ENCODE measurements at places on chromosomes 5 and 9.

GRCh38 chr9:119044806-119045205 lies 324.4 kb downstream of the BRINP1 start:
- no peak for DNase-seq

DNA sequence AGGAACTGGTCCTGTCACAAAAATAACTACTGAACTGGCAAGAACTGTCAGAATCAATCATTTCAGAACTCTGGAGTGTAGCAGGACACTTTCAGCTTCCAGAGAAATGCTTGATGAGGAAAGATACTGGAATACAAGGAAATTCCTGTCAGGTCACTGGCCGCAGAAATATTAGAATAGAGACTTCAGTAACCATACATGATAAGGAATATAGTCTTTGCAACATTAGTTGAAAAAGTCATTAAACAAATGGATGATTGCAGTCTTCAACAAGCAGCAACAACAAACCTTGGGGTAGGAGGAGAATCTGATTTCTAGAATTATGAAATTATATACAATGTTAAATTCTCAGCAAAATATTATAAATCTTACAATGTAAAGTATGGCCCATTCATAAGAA lies 88.2 kb downstream of the CCDC192 start:
- DNase-seq: no peak

DNA sequence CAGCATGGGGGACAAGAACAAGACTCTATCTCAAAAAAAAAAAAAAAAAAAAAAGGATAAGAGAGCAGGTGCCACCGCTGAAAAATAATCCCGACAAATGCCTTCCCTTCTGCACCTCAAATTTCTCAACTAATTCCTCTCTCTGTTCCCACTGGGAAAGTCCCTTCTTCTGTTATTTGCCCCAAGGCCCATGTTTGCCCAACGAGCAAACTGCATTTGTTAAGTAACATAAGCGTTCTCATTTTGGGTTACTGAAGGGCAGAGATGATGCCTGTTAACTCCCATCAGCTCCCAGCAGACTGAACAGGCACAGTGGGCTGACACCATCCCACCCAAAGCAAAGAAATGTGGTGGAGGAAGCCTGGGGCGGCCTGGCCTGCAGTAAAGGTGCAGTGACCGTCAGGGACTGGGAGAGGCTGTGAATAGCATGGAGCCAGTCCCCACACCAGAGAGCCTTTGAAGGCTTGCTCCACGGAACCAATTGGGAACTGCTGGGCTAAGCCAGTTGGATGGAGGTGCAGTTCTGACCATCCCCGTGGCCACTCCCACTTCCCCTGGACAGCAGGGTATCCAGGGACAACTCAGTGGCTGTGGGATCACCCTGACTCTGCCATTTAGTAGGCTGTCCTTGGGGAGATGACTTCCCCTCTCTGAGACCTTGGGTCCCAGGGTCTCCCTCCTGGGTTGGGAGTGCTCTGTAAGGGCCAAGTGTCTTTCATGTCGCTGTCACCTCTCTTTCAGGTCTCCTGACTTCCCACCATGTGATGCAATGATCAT lies 149.7 kb upstream of the IER5L start:
- no peak for DNase-seq

GRCh38 chr9:12230708-12231107 lies 462.5 kb upstream of the TYRP1 start:
- DNase-seq: no peak

- no peak for DNase-seq
Observed at GRCh38 chr9:129946246-129946995, 96.6 kb downstream of the FNBP1 start.

GRCh38 chr5:65971643-65972042 lies 45.3 kb downstream of the ERBIN start:
- DNase-seq: no peak

DNA sequence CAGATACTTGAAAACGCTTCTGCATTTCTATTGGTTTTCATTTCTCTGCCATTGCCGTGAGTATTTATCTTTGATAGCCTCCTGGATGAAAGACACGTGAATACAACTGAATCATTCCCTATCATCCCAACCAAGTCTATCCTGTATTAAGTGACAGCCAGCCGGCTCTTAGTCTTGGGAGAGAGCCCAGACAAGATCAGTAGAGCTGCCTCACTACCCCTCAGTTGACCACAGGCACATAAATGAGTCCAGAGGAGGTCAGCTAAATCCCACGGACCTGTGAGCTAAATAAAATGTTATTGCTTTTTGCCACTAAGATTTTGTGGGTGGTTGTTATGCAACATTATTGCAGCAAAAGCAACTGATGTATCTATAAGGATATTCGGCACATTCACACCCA lies 639.0 kb upstream of the ACO1 start:
- no peak for DNase-seq

DNA sequence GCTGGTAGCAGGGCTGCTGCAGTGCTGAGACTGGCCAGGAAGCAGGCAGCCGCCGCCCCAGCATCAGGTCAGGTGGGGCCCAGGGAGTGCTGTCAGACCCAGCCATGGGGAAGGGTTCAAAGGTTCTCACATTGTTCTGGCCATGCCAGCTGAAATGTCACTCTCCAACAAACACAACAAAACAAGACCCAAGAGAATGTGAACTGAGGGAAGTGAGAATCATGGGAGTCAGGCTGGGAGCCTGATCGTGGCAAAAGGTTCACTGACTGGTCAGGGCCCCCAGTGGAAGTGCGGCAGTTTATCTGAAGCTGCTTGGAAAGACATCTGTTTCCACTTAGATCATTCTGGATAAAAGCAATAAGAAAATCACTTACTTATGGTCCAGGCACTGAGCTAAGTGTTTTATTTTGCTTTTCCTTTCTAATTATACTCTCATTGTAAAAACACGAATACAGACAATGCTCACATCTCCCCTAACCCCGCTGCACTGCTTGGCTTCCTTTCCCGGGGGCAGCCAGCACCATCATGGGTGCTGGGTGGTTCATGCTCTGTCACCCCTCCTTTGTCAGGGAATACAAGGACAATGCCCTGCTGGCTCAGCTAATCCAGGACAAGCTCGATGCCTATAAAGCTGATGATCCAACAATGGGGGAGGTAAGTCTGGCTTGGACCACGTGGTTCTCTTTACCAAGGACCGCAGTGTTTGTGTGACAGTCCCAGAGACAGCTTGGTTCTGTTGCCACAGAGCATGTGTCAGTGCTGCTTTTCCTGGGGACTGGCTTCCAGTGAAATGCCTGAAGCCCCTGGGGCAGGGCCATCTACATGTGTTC lies 41.9 kb upstream of the CFAP157 start:
- DNase-seq: no peak

DNA sequence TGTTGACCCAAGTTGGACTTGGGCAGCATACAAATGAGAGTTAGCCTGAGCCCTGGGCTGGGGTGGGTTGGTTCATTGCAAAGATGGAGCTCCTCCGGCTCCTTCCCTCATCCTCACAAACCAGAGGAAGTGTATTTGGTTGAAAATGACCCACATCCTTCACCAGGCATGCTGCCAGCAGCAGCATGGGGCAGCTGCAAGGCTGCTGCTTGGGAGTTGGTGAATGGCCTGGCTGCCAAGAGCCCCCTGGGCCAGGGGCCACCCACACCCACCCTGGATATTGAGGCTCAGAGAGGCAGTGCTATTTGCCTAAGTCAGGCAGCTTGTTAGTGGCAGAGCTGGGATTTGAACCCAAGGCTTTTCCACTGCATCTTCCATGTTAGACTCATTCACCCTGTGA lies 29.5 kb downstream of the PPARGC1B start:
- no peak for DNase-seq

GRCh38 chr5:95172659-95173058 lies 112.2 kb downstream of the MCTP1 start:
- DNase-seq: no peak

DNA sequence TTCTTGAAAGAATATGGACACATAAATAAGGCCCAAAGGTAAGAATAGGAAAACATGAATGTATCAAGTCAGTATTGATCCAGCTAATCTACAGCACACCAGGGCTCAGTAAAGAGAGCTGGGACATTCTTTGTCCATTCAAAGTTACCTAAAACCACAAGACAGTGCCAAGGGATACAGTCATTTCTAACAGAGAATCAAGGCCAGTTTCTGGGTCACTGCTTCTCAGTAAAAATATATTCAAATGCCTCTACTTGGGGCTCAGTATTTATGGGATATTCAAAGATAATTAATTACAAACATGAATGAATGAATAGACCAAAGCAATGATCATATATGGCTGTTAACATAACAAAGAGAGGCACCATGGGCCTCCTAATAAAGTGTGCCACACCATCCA lies 34.9 kb downstream of the MTMR12 start:
- no peak for DNase-seq

GRCh38 chr5:170292179-170293104 lies 5.1 kb downstream of the LCP2 start:
- DNase-seq: no peak

GRCh38 chr5:172834415-172835289 lies 601 bp downstream of the ERGIC1 start:
- DNase-seq: peak; percentile 17

DNA sequence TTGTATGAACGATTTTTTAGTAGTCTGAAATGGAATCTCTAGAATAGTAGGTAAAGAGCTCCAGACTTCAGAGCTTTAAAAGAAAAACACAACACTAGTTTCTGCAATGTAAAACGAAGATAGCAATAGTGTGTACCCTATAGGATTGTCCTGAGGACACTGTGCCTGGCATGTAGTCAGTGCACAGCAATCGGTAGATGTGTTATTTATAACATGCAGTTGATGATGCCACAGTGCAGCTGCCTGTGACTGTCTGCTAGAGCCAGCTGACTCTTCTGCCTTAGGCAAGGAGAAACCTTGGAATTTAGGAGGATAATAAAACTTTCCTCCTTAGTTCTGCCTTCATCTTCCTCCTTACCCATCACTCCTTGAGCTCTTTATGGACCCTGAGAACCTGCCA lies 27.7 kb upstream of the TMOD1 start:
- no peak for DNase-seq

DNA sequence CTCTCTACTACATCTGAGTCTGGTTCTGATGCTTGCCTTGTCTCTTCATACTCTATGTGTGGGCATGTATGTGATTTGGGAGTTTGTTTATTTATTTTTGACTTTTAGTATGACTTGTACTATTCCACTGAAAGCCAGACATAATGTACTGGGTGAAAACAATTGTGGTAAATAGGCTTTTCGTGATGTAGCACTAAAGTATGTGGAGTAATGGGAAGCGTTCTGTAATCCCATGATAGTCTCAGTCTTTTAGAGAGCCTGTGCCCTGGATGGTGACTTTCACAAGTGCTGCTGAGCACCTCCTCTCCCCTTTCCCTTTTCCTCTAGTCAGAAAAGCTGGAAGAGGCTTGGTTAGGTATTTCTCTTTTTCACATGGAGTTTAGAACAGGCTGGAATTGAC lies 85.8 kb upstream of the S1PR3 start:
- DNase-seq: no peak

- DNase-seq: no peak
Observed at GRCh38 chr9:93953496-93954433, 1.4 kb downstream of the BARX1 start.

- DNase-seq: no peak
Observed at GRCh38 chr5:157959370-157959769, 100.4 kb upstream of the CLINT1 start.

DNA sequence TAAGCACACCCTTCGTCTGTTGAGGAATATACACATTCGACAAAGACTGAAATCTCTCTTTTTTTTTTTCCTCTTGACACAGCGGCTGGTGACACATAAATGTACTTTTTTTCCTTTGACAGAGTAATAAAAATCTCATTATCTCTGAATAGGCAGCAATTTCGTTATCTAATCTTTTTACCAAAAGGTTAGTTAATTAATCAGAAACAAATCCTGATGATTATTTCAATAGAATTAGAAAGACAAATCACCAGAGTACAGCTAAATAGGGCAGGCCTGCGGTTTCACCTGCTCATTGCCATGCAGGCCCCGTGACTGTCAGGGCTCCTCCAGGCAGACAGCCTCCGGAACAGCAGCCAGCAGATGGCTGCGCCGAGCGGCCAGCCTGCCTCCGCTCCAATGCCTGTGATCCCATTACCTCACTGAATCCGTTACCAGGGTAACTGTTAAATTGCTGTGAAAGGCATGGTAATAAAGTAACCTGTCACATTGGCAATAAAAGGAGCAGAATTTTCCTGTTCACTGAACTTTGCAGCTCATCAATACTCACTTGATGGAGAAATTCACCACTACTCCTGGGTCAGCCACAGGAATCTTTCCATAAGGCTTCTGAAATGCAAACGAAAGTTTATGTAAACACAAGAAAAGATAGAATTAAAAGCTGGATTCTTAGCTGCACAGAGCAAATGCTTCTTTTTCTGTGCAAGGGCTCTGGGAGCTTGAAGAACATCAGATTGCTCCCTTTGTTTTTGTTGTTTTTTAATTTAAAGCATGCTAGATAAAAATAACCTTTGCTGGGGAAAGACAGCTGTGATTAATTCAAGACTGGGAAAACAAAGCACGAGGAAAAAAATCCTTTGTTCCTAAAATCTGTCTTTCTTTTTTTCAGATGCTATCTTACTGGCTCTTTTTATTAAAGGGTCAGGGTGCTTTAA lies 666.4 kb upstream of the ZNF608 start:
- no peak for DNase-seq

GRCh38 chr9:90942555-90942954 lies 140.9 kb downstream of the SYK start:
- DNase-seq: no peak

GRCh38 chr9:5947912-5948311 lies 57.2 kb downstream of the MLANA start:
- DNase-seq: no peak

- DNase-seq: no peak
Observed at GRCh38 chr9:15272377-15272928, 34.6 kb downstream of the TTC39B start.

GRCh38 chr9:76403352-76403751 lies 9.1 kb upstream of the RFK start:
- DNase-seq: peak; percentile 83

DNA sequence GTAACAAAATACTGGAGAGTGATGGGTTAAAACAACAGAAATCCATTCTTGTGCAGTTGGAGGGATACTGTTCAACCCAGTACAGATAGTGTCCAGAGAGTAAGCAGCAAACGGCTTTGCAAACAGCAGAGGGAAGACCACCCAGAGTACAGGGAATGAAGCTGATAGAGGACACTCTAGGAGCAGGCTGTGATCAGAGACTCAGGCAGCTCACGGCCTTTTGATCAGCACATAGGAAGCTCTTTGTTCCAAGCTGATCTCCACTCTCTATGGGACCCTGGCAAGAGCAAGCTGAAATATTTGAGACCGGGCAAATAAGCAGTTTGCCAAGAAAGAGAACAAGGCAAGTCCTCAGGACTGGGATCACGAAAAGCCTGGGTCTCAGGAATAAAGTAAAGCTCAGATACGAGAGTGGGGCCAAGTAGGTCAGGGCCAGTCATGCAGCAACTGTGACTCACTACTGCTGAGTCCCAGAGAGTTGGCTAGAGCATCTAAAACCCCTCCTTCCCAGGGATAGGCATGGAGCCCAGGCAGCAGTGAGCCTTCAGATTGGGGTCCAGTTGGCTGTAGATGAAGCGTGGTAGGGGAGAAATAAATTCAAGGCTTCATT lies 52.4 kb downstream of the MELK start:
- DNase-seq: no peak
